ENCODE measurements at places on chromosomes 12 and 14.

GRCh38 chr12:82574191-82574590 lies 112.5 kb upstream of the TMTC2 start:
- DNase-seq = no peak

- DNase-seq = no peak
Observed at GRCh38 chr12:73841963-73842362, 695.7 kb upstream of the ATXN7L3B start.

DNA sequence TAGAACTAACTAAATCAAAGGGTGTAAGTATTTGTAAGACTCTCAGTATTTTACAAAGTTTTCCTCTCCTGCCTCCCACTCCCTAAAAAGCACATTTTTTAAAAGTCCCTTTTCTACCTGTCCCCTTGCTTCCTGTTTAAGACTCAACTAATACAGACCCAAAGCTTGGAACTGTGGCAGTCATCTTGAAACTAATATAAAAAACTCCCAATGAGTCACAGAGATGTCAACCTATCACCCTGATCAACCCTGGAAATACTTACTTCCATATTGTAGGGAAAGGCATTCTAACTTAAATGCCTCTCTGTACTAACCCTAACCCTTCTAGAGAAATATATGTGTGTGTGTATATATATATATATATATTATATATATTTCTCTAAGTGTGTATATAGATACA lies 184.8 kb downstream of the SPTSSA start:
- no peak for DNase-seq

DNA sequence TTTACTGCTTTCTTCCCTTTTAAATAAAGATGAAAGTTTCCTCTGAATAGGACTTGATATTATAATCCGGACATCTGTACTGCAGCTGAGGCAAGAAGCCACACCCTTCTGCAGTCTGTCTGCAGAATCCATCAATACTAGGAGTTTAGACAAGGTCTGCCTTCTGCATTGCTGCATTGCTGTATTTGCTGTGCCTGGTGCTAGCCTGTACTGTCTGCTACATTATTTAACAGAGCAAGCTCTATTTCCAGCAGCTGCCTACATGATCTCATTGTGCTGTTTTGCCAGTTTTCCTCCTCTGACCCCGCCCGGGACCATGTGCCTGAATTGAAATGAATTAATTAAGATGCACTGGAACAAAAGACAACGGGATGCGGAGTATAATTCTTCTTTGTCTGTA lies 1.7 kb downstream of the TUBA1A start:
- peak; percentile 75 for DNase-seq

- no peak for DNase-seq
Observed at GRCh38 chr14:102875652-102876051, 46.8 kb upstream of the AMN start.

- peak; percentile 9 for DNase-seq
Observed at GRCh38 chr14:78029601-78030372, 140.4 kb upstream of the NRXN3 start.

DNA sequence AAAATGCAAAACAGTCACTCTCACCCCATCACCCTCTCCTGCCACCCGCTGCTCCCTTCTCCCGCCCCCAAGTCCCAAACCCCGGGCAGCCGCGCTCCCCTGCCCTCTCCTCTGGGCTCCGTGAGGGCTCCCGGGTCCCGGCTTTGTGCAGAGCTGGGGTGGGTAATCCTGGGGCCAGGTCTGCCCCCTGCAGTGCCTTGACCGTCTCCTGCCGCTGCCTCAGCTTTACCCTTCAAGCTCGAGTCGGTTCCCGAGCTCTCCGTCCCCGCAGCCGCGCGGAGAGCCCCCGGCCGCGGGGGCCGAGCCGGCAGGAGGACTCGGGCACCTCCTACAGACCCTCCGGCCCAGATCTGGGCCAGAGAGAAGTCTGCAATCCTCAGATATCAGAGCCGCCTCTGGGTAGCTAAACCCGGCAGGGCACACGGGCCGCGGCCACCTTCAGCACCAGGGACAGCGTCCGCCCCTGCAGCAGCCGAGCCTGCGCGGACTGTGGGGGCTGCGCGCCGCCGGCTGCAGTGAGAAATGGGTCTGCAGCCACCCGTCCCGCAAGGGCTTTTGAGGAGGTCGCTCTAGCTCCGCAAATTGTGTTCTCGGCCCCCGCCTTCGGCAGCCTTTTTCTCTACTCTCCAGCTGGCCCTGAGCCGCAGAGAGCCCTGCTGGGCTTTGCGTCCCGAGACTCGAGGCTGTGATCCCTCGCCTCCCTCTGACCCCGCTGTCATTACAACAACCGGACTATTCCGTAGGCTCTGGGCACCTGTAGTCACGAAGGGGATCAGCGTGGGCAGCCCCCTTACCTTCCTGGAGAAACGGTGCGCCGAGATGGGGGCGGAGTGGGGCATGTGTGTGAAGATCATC lies 1.2 kb downstream of the PRMT8 start:
- peak; percentile 73 for DNase-seq

GRCh38 chr12:122969676-122970075 lies 3.4 kb upstream of the ABCB9 start:
- DNase-seq = no peak

DNA sequence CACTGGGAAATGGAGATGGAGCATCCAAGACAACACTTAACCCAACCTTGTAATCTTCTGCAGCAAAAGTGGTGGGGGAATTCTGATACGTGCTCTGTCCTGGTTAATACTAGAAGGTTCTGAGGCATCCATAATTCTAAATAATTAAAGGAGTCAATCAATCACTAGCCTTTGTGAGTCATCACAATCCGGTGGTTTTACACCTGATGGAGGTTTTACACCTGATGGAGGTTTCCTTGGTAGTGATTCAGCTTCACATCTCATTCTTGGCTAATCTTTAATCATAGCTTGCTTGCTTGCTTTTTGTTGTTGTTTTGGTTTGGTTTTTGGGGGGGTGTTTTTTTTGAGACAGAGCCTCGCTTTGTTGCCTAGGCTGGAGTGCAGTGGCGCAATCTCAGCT lies 343.4 kb downstream of the DPF3 start:
- DNase-seq = no peak

GRCh38 chr12:91327889-91328288 lies 145.3 kb upstream of the DCN start:
- DNase-seq = no peak

DNA sequence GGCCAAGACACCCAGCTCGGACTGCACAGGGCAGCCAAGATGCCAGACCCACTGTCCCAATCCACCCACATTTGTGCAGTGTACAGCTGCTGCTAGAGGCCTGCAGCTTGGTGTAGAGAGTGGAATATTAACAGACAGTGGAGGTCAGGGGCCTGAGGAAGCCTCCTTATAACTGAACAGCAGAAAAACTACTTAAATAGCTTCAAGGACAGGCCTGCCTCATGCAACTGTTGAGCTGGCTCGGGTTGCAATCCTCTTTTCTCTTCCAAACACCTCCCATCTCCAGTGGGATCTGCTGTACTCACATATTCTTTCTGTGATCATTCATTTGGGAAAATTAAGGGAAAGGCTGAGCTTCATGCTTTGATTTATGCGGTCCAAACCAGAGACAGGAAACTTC lies 1043.2 kb upstream of the TMEM132C start:
- no peak for DNase-seq

- DNase-seq = no peak
Observed at GRCh38 chr14:24315807-24316596, 4.7 kb downstream of the LTB4R start.

DNA sequence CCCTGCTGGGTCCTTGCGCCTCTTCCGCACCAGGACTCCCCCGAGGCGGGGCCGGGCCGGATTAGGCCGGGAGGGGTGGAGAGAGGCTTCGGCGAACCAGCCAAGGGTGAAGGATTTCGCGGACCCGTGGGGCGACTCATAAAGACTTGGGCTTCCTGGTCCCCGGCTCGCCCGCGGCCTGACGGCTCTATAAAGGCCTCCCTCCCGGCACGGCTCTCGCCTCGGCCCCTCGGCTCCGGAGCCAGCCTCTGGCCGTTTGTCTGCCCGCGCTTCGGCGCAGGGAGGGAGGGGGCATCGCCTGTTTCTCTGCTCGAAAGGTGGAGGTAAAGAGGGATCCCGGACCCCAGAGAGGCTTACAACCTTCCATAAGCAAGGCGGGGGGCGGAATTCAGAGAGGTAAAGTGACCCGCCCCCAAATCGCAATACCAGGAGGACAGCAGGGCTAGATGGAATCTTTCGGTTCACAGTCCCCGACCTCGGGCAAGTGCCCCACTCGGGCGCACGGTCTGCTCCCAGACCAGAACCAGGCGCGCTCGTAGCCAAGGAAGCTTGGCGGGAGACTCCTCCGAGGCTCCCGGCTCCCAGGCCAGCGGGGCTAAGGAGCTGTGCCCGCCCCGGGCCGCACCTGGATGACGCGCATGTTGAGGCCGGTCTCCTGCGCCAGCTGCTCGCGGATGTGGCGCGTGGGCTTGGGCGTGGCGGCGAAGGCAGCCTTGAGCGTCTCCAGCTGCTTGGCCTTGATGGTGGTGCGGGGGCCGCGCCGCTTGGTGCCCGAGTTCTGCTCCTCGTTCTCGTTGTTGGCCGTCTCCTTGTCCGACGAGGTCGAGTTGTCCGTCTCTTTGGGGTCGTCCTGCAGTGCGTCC lies 3.9 kb downstream of the LHX5 start:
- DNase-seq = no peak

DNA sequence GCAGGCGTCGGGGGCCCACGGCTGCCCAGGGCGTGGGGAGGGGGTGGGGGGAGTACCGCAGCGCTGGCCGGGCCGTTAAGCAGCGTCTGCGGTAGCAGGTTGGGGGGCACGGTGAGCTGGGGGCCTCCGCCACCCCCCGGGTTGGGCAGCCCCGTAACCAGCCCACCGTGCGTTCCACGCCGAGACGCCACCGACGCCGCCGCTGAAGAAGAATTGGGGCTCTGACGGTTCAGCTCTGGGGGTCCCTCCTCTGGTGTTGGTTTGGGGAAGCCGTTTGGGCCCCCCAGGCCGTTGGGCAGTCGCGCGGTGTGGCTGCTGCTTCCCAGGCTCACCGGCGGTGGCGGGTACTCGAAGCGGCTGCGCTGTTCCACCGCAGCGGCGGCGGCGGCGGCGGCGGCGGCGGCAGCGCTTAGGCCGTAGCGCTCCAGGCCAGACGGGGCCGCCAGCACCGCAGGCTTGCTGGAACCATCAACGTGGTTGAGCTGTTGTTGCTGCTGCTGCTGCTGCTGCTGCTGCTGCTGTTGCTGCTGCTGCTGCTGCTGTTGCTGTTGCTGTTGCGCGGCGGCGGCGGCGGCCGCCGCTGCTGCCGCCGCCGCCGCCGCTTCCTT lies 1.5 kb downstream of the IRF2BPL start:
- peak; percentile 84 for DNase-seq

- DNase-seq = no peak
Observed at GRCh38 chr12:103599274-103599673, 12.2 kb downstream of the STAB2 start.

- peak; percentile 2 for DNase-seq
Observed at GRCh38 chr12:114018669-114019068, 52.5 kb upstream of the RBM19 start.

- no peak for DNase-seq
Observed at GRCh38 chr12:93589081-93589480, 16.6 kb downstream of the SOCS2 start.

GRCh38 chr12:17079251-17079909 lies 473.4 kb upstream of the LMO3 start:
- no peak for DNase-seq

GRCh38 chr12:81633127-81633526 lies 126.0 kb downstream of the PPFIA2 start:
- no peak for DNase-seq

DNA sequence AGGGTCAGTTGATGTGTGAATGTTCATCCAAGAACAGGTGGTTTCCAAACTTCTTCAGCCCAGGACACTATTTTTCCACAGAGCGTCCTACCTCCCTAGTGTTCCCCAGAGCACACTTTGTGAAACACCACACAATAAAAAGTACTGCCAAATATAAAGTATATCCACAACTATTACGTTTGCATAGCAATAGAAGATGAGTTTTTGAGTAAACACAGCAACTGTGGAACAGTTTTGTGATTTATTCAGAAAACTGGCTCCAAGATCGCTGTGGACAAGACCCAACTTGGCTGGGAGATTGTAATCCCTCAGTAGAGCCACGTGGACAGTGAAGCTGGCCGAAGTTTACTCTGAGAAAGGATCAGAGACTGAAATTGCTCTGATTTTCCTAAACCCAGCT lies 14.5 kb upstream of the MAP1LC3B2 start:
- DNase-seq = no peak

DNA sequence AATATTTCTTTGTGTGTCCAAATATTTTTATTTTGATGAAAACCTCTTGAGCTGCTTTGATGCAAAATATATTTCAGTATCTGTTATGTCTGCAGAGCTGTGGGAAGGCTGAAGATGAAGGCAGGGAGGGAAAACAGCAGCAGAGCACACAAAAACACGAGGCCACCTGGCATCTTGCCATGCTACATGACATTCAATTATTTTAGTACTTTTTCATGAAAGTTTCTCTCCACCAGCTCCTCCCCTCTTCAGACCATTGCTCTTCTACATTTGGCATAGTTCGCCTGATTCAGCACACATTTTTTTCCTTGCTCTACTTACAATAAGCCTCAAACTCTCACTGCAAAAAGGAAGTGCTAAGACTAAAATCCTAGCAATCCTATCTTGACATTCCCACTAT lies 4.6 kb upstream of the ALX1 start:
- peak; percentile 42 for DNase-seq

- no peak for DNase-seq
Observed at GRCh38 chr12:5963515-5963914, 18.5 kb upstream of the ANO2 start.

- DNase-seq = peak; percentile 89
Observed at GRCh38 chr14:70073924-70074566, 114.7 kb downstream of the SLC8A3 start.

- DNase-seq = no peak
Observed at GRCh38 chr12:42741091-42741490, 151.5 kb upstream of the PRICKLE1 start.

Measured in choroid plexus epithelial cell (primary cell).